ENCODE measurements at places on chromosomes 5 and 9.

- no peak for DNase-seq
Observed at GRCh38 chr5:134046801-134047686, 42.3 kb upstream of the VDAC1 start.

- DNase-seq: no peak
Observed at GRCh38 chr5:157793301-157793700, 49.8 kb downstream of the LSM11 start.

DNA sequence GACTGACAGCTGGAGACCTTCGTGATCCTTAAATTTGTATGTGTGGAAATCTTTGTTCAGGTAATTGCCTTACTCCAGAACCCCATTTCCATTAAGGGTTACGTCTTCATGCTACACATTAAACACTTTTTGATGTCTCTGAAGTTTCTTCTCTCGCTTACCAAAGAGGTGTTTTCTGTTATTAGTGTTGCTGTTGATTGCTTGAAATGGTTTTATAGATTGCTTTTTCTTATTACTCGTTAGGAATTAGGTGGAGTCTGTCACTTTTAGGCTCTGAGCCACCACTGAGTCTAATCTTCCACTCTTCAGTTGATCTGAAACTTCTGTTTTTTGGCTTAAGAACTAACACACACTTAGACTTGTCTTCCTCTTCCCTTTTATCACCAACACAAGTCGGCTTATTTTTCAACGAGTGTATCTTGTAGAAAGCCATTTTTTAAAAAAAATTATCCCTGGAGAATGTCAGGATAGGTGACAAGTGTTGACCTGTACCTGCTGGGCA lies 62.2 kb upstream of the PPARGC1B start:
- DNase-seq: no peak

- DNase-seq: no peak
Observed at GRCh38 chr9:105901514-105902109, 207.3 kb downstream of the TMEM38B start.

DNA sequence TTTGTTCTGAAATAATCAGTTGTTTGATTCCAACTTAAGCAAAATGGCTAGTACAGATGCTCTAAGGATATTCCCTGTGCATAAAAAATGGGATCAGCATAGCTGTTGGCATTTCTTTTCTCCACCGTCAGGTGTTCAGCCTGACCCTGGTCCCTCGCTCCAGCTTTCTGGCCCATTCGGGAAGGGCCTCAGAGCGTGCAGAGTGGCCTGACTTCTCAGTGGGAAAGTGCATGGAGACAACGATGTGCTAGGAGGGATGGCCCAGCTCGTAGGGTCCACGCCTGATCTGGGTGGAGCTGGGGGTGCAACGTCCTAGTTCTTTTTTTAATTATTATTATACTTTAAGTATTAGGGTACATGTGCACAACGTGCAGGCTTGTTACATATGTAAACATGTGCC lies 319.1 kb upstream of the IRX4 start:
- no peak for DNase-seq

DNA sequence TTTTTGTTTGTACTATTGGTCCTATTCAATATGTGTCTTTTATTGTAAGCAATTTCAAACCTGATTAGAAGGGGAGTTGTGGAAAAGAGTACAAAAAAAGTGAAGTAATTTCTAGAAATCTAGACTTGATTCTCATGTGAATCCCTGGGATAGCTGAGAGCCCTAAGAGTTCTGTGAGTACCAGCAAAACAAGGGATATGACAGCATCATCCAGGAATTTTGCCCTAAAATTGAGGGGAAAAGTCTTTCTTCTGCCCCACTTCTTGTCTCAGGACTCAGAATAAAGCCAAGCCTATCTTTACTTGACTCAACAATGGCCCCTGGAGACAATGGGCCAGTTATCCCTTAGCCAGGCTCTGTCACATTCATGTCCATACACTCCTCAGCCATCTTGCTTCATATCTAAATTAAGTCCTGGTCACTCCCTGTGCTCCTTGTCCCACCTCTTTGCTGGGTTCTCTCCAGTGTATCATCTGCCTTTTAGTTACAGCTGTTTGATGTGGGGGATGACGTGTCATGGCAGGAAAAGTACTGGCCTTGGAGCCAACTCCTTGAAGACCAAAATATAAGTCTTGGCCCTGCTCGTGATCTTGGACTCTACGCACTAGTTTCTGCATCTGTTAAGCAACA lies 81.2 kb downstream of the ADAMTS12 start:
- no peak for DNase-seq

DNA sequence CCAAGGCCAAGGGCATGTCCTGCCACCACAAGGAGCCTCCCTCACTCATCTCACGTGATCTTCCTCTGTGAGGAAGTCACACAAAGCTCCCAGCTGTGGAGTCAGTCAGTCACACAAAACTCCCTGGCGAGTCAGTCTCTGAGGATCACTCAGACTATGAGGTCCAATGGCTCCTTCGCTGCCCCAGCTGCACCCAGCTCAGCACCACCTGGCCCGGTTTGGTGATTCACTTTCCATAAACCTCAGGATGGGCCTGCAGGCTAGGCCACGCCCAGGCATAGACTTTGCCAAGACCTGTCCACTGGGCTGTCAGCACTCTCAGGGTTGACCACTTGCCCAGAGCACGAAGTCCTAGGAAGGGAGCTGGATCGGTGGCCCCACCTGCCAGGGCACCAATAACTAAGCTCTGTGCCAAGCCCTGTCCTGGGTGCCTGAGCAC lies 233.8 kb downstream of the HSPA4 start:
- no peak for DNase-seq

GRCh38 chr9:81456431-81457006 lies 232.8 kb downstream of the TLE1 start:
- DNase-seq: no peak

DNA sequence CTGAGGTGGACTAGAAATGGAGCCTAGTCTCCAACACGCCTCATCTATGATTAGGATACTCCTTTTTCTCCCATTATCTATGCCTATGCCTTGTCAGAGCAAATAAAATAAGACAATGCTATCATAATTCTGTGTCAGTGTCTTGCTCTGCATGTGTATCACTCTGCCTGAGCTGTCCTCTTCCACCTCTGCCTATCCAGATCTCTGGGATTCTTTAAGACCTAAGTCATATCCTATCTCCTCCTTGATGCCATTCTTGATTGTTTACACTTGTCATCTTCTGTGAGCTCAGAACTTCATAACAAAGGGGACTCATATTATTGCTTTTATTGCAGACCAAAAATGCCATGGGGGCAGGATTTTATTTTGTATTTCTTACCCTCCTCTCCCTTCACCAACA lies 351.2 kb upstream of the C9orf72 start:
- DNase-seq: no peak

DNA sequence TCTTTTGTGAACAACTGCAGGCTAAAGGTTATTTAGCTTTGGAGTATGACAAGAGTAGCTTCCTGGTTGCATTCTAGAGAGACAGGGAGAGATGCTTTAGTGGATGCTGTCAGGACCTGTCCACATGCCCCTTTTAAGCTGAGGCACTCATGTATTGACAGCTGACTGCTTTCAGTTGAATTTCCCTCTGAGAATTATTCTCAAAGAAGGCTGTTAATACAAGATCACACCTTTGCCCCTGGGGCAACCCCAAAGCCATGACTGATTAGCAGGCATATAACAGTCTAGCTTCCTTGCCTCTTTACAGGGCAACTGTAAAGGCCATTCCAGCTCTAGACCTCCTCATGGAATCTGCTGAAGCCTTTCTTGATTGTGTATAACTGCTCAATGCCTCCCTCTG lies 117.6 kb upstream of the ATP10B start:
- DNase-seq: no peak

DNA sequence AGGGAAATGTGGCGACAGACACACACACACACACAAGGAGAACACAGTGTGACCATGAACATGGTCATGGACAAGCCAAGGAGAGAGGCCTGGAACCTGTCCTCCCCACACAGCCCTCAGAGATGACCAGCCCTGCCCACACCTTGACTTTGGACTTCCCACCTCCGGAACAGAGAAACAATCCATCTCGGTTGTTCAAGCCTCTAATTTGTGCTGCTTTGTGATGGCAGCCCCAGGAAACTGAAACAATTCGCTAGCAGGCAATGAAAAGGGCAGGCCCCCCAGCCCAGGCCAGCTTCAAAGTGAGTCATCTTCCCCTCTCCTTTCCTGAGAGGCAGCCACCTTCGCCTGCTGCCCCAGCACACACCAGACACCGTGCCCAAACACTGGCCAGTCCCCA lies 47.7 kb downstream of the NSUN2 start:
- DNase-seq: no peak

GRCh38 chr5:176846335-176847140 lies 36.2 kb downstream of the UNC5A start:
- no peak for DNase-seq

DNA sequence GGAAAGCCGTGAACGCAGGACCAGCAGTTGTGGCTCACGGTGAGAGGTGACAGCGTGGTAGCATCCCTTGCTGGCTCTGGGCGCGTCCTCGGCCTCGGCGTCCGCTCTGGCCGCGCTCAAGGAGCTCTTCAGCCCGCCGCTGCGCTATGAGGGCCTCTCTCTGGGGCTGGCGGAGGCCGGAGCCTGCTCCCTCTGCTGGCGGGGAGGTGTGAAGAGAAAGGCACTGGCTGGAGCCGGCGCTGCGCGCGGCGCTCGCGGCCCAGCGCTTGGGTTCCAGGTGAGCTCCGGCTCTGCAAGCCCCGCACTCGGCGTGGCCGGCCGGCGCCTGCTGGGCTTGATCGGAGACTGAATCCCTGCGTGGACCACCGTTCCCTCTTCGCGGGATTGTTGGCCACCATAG lies 705.6 kb downstream of the SEMA5A start:
- DNase-seq: no peak

DNA sequence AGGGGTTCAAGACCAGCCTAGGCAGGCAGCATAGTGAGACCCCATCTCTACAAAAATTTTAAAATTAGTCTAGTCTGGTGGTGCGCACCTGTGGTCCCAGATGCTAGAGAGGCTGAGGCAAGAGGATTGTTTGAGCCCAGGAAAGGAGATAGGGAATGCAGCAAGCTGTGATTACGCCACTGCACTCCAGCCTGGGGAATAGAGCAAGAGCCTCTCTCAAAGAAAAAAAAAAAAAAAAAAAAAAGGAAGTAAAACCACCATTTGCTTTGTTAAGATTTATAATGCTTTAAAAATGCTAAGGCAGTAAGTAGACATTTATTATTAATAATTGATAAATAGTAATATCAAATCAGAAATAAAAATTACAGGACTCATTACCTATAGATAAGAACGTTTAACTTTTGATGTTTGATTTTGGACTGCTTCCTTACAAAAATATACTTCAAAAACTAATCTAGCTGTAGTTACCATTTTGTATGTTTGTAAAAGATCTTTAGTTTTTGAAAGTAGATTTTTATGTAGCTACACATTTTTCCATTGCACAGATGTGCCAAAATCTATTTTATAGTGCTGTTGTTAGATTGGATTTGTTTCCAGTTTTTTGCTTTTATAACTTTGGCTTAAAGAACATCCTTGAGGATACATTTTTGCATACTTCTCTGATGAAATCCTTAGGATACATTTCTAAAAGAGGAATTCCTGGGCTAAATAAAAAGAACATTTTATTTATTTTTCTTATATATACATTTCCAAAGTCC lies 86.4 kb downstream of the INIP start:
- DNase-seq: no peak

- peak; percentile 84 for DNase-seq
Observed at GRCh38 chr5:139848508-139849100, 53.0 kb downstream of the PSD2 start.

GRCh38 chr5:20307391-20307790 lies 319.4 kb upstream of the CDH18 start:
- DNase-seq: no peak

GRCh38 chr5:41656597-41656996 lies 146.2 kb upstream of the PLCXD3 start:
- no peak for DNase-seq

GRCh38 chr5:137310051-137310730 lies 188.9 kb downstream of the SPOCK1 start:
- DNase-seq: no peak

DNA sequence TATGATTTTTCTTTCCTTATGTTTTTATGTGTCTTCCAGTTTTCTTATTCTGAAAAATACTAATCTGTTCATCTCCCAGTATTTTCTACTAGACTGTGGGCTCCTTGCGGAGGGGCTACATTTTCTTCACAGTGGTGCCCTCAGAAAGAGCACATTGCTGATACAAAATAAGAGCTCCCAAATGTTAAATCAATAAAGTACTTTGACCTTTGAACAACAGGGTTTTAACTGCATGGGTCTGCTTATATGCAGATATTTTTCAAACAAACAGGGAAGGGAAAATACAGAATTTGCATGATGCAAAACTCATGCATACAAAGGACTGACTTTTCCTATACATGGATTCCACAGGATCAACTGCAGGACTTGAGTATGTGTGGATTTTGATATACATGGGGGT lies 79.9 kb upstream of the ACO1 start:
- no peak for DNase-seq

DNA sequence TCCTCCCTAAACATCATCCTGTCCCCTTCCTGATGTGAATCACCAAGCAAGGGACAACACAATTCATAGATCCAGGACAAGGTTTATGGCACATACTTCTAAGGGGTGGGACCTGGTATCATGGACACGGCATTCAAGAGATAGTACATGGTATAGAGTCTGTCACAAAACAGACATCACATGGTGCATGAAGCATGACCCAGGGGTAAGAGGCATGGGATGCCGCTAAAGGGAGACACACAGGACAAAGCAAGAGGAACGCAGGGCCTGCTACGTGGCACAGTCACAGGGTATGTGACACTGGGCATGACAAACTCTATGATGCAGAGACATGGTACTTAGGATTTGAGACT lies 20.7 kb downstream of the GSN start:
- DNase-seq: no peak

DNA sequence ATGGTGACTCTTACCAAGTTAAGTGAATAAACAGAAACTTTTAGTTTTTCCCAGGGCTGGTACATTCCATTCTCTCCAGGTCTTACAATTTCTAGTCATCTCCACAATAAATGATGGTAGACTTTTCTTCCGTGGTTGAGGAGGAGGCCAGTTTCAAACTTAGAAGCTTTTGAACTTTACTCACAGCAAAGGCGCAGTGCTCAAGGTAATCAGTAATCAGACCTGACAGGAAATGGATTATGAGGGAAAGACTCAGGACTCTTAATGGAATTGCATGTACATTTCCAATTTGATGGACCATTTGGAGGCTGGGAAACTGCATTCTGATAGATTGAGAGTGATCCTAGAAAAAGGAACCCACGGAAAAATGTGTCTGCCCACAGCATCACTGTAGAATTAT lies 93.7 kb downstream of the SNCAIP start:
- DNase-seq: no peak

GRCh38 chr5:95080030-95080429 lies 204.9 kb downstream of the MCTP1 start:
- DNase-seq: no peak

GRCh38 chr9:110258690-110259091 lies 2.4 kb upstream of the TXN start:
- no peak for DNase-seq

DNA sequence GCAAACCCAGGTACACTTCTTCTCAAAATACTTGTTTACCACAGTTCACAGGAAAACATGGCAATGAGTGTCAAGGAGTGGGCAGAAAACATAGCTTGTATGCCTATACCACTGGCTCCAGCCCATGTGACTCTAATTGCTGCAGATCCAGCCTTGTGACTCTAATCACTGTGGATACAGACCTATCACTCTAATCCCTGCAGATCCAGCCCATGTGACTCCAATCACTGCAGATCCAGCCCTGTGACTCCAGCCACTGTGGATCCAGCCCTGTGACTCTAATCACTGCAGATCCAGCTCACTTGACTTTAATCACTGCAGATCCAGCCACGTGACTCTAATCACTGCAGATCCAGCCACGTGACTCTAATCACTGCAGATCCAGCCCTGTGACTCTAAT lies 366.3 kb upstream of the IRX4 start:
- DNase-seq: no peak

- DNase-seq: no peak
Observed at GRCh38 chr5:87139795-87140194, 127.9 kb upstream of the RASA1 start.

Measured in activated CD8-positive, alpha-beta memory T cell treated with anti-CD3 and anti-CD28 coated beads for 24 hours (primary cell).